ENCODE measurements at places on chromosomes 7 and 10.

DNA sequence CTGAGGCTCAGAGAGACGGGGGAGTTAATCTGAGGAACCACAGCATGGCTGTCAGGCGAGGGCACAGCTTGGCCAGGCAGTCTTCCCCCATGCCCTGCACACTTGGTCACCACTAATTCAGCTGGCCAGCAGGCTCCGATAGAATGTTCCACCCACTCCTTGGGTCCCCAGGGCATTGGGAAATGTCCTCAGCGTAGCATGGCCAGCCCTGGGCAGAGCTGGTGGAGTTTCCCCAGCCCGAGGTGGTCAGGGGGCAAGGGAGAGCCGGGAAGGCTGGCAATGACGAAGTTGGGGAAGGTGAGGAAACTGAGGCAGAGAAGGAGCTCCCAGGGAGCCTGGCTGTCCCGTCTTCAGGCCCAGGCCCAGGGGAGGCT lies 12.1 kb upstream of the GRIFIN start:
- no peak for DNase-seq

GRCh38 chr7:98841179-98841997 lies 28.4 kb downstream of the TMEM130 start:
- DNase-seq: peak; percentile 76

DNA sequence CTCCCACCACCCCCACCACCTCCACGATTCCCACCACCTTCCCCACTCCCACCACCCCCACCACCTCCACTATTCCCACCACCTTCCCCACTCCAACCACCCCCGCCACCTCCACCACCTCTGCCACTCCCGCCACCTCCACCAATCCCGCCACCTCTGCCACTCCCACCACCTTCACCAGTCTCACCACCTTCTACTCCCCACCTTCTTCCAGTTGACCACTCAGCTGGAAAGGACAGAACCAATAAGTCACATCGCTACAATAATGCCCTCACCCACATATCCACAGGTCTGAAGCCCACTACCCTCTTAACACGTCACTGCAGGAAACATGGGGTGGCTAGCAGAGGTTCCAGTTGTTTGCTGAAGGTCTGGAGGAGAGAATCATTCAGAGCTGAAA lies 93.5 kb upstream of the PAX2 start:
- no peak for DNase-seq

DNA sequence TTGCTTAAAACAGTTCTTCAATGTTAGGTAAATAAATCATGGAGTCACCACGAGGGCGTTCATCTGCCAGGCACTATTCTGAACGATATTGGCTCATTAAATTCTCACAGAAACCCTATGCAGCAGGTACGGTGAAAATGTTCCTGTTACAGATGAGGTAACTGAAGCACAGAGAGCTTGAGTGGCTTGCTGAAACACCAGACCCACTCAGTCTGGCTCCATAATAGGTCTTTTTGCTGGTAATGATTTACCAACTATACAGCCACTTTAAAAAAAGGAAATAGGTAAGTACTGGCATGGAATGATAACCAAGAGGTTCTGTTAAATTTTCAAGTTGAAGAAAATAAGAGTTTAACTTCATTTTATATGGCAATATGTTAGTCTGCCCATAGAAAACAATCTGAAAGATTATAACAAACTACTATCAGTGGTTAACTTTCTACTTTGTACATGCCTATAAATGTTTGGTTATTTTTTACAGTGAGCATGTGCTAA lies 1.3 kb upstream of the TM9SF3 start:
- no peak for DNase-seq

- DNase-seq: no peak
Measured at GRCh38 chr10:96616961-96617360, 30.1 kb upstream of the TM9SF3 start.

DNA sequence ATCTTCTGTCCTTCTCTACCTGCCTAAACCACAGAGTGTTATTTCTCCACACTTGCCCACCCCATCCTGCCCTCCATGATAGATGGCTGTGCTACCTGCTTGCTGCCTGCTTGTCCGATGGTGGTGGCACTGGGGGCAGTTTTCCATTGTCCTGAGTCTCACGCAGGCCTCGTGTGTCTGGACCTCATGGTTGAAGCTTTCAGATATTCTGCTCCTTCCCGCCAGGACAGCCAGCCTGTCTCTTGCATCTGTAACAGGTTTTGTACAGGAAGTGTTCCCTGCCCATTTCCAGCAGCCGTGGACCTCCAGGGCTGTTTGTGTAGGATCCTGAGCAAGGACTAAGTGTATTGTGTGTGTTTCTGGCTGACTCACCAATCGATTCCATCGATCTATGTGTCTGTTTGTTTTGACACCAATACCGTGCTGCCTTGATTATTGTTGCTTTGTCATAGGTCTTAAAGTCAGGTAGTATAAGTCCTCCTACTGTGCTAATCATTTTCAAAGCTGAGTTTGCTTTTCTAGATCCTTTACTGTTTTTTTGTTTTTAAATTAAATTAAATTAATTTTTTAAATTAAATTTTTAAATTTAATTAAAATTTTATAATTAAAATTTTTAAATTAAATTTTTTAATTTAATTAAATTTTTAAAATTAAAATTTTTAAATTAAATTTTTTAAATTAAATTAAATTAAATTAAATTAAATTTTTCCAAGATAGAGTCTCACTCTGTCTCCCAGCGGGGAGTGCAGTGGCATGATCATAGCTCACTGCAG lies 8.5 kb downstream of the IL15RA start:
- no peak for DNase-seq
